ENCODE measurements at places on chromosomes 7 and 10.

DNA sequence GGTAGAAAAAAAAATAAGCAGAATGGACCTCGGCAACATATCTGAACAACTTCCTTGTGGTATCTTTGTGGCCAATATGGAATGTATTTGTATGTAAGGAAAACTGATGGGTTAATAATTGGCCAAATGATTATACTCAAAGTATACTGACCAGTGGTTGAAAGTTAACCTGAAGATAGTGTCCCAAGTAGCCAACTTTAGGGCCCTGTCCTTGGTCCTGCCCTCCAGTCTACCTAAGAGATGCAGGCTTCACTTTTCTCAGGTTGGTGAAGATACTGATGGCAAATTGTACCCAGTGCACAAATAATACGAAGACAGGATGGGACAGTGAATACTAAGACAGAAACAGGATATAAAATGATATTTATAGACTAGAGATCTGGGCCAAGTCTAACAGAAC, 109.2 kb downstream of the SORCS3 start:
- DNase-seq, result no peak

DNA sequence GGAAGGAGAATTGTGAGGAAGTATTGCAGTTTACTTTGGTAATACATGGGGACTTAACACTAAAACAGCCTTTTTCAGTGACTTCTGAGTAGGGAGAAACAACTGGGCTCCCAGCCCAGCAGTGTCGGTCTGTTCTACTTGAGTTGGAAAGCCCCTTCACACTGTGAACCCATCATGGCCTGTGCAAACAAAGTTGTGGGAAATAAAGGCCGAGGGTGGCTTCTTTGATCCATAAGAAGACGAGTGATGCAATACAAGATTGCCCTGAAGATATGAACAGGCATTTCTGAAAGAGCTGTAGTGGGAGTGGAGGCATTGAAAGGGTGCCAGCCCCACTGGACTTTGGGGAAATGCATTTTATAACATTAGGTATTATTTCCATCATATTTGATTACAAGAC, 28.3 kb downstream of the C10orf120 start:
- no peak for DNase-seq

GRCh38 chr7:15751191-15751701, 64.8 kb upstream of the MEOX2 start:
- no peak for DNase-seq

DNA sequence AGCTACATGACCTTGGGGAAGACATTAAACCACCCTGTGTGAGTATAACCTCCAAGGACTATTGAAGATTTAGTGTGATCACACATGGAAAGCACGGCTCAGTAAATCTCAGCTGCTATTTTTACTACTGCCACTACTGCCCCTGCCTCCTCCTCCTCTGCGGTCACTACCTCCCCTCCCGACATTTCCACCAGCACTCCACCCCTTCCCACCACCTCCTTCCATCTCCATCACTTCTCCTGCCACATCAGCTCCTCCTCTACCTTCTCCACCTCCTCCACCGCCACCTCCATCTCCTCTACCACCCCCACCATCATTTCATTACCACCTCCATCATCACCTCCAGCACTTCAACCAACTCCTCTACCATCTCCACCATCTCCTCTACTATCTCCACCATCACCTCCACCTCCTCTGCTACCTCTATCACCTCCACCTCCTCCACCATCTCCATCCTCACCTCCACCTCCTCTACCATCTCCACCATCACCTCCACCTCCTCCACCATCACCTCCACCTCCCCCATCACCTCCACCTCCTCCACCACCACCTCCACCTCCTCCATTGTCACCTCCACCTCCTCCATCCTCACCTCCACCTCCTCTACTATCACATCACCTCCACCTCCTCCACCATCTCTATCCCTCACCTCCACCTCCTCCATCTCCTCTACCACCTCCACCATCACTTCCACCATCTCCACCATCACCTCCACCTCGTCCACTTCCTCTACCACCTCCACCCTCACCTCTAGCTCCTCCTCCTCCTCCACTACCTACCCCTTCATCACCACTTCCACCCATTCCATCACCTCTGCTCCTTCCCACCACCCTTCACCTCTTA, 69.4 kb downstream of the GRB10 start:
- no peak for DNase-seq

DNA sequence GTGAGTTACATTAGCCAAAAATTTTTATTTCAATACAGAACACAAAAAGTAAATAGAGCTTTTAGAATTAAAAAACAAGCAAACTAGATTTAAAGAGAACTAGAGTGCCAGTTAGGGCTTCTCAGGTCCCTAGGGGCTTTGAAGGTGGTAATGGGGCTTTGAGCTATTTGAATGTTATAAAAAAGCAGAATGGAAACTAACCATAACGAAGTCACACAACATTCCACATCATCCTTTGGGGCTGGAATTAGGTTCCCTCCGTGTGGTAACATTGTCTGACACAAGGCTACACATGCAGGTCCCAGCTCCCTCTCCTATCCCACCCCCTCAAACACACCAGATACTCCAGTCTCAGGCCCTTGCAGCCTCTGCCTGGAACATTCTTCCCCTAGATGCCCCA, 15.3 kb downstream of the JAZF1 start:
- no peak for DNase-seq

- DNase-seq, result no peak
These were observed 110.7 kb downstream of the AKR1D1 start for GRCh38 chr7:138186951-138187351.

Measured in H7 (cell line).